ENCODE measurements at places on chromosomes 2 and 18. TPM values are rescaled to one million over a fixed set of nuclear protein-coding genes. Genes with fewer than 3 reads are reported as not detected.

Gene PRADC1
- 12.4 TPM for polyA plus RNA-seq

Gene VWA3B
- not detected for polyA plus RNA-seq

Gene ACOXL
- polyA plus RNA-seq, result not detected

Gene NTSR2
- not detected for polyA plus RNA-seq

Gene CNOT11
- polyA plus RNA-seq, result 46.8 TPM

Gene CD226
- 3.8 TPM for polyA plus RNA-seq

Gene SNRPD1
- polyA plus RNA-seq, result 102 TPM

Gene GPD2
- polyA plus RNA-seq, result 6.5 TPM

Gene ARMC9
- polyA plus RNA-seq, result 1.2 TPM

Gene CXCR1
- polyA plus RNA-seq, result 0.35 TPM

Gene VIL1
- polyA plus RNA-seq, result 0.28 TPM

Gene MROH2A
- polyA plus RNA-seq, result not detected

Gene DNAJB2
- polyA plus RNA-seq, result 7.8 TPM

Gene GNAL
- polyA plus RNA-seq, result 0.20 TPM
